Left kidney (tissue), 8 donors: ENCODE measurements at places on chromosomes 2 and 18. TPM values are rescaled to one million over a fixed set of nuclear protein-coding genes. Genes with fewer than 3 reads are reported as not detected.

The CCDC121 gene
- polyA plus RNA-seq = 12.0 TPM

The ASIC4 gene
- 0.20 TPM for polyA plus RNA-seq

DNA sequence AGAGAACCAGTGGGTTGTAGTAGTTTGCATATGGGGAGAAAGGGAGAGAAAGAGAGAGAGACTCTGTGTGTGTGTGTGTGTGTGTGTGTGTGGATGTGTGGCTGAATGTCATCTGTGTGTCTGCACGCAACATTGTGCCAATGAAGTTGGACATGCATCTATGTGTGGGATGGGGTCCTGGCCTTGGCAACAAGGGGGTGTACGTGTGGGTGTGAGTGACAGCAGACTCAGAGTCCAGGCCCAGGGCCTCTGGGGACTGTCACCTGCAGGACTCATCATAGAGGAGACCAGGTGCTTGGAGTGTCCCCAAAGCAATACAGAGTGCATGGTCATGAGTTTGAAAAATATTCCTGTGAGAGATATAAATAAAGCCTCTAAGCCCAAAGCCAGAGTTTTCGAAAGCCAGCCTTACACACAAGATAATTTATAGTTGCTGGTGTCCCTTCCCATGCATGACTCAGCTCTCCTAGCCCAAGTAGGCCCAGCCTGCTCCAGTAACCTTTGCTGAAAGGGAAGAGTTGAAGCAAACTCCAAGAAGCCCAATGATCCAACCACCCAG is 59.9 kb downstream of the TNP1 start:
- no peak for DNase-seq

DNA sequence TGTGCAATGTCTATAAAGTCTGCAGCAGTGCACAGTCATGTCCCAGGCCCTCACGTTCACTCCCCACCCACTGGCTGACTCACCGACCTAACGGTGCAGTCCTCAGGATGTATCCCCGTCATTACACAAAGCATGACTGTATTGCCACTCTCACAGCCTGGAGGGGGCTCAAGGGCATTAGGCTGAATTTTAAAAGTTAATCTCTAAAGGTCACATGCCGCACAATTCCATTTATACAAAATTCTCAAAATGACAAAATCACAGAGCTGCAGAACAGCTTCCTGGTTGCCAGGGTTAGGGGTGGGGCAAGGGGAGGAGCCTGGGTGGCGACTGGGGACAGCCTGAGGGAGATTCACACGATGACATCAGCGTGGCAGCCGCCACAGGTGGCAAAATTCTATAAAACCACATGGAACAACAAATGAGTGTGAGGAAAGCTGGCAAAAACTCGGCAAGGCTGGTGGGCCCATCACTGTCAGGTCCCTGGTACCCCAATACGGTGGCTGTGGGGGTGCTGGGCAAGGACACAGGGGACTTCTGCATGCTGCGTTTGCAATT is 97.6 kb downstream of the NDUFA10 start:
- DNase-seq = no peak

- DNase-seq = no peak
Measured at GRCh38 chr2:58122540-58122939, 75.9 kb downstream of the VRK2 start.

- no peak for DNase-seq
Measured at GRCh38 chr18:41948544-41949110, 6.4 kb upstream of the PIK3C3 start.

- DNase-seq = no peak
Measured at GRCh38 chr2:113240915-113241911, 37.5 kb downstream of the PAX8 start.

GRCh38 chr2:54638103-54638502 is 85.4 kb upstream of the EML6 start:
- no peak for DNase-seq
